ENCODE measurements at places on chromosomes 2 and 18.

DNA sequence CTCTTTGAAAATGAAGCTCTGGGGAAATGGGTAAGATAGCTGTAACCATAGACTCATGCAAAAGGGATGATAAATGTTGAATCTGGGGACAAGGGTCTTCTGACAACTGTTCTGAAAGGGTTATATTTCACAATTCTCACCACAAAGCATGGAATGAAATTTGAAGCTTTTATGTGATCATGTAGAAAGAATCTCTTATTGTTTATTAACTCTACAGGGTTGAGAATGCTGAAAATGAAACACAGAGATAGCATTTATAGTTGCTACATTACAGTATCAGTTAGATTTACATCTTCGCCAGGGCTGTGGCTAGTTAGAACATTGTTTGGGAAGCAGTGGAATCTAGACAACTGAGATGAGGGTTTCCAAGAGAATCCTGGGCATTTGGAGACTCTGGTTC is 97.4 kb upstream of the LHCGR start:
- no peak for DNase-seq

DNA sequence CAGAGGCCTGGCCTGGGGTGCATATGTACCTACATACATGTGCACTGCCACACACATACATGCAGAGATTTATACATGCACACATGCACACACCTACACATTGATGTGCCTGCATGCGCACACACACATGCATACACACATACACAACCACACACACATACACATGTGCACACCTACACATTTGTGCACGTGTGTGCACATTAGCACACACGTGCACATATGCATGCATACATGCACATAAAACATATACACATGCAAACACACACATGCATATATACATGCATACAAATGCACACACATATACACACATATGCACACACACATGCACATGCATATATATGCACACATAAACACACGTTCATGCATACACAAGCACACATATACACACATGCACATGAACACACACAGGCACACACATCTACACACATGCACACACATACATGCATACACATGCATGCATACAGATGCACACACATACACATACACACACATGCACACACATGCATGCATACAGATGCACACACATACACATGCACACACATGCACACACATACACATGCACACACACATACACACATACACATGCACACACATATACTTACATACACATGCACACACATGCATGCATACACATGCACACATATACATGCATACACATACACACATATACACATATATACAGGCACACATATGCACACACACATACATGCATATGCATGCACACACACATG is 23.6 kb upstream of the OTOS start:
- DNase-seq: no peak

GRCh38 chr2:134952608-134953007 is 34.0 kb downstream of the CCNT2 start:
- no peak for DNase-seq

- DNase-seq: no peak
Measured at GRCh38 chr2:237290261-237290660, 123.7 kb downstream of the COL6A3 start.

- DNase-seq: no peak
Measured at GRCh38 chr2:191991442-191991841, 144.6 kb upstream of the CAVIN2 start.

DNA sequence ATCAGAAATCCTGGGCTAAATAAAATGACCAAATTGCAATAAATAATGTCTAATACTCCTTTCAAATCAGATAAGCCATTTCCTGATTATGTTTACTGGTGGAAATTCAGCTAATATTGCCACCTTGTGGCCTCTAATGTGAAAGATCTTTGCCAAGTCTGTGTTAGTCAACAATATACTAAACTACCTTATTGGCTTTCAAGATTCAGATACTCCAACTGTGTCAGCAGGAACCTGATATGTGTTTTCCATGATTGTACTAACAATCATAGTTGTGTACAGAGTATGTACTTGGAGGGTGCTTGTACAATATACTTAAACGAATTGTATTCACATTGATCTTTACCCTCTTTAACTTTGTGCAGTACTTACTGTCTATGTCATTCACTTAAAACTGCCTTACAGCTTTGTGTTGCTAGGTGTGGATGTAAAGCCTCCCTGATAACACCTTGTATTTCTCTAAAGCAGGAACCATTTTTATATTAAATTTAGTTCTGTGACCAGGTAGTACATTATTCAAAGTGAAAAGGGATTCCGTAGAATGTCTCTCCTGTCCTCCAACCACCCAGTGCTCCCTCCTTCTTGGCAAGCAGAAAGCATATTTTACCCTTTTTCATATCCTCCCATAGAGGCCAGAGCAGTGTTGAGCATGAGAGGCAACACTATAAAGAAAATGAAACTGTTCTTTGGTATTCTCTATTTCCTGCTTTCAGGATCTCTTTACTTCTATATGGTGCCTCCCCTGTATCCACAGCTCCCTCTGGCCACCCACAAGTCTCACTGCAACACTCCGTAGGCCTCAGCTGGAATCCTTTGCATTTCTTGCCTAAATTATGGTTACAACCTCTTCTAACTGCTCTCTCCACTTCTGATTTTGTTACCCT is 75.2 kb upstream of the C2orf15 start:
- DNase-seq: peak; percentile 71

GRCh38 chr18:55706898-55707297 is 118.9 kb upstream of the TCF4 start:
- DNase-seq: no peak

DNA sequence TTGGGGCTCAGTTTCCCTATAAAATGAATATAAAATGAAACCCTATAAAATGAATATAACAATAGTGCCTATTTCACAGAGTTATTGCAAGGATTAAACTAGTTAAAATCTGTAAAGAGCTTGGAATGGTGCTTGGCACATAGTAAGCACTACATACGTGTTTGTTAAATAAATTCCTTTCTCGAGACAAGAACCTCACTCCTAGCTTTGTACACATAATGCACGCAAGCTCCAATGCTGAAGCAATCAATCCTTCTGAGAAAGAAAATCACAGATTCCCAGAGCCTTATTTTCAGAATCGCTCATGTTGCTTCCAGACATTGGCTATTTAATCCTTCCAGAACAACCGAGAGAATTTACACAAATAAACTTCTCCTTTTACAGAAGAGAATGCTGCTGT is 440.9 kb downstream of the IRS1 start:
- DNase-seq: no peak

GRCh38 chr2:165631089-165631488 is 161.6 kb downstream of the CSRNP3 start:
- no peak for DNase-seq

DNA sequence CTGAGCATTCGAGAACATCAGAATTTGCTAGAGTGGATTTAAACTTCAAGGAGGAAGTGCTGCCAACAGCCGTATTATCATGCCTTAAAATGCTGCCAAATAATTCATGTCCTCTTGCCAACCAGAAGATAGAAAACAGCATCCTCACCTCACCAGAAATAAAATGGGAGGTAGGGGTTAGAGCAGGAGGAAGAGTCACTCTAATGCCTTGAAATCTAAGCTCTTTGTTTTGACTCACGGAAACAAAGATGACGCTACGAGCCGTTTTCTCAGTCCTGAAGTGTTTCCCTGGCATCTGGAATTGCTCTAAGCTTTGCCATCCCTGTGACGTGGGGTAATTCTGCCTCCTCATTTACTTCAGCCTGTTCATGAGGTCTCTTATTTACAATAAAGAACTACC is 97.1 kb downstream of the PRPF40A start:
- no peak for DNase-seq

DNA sequence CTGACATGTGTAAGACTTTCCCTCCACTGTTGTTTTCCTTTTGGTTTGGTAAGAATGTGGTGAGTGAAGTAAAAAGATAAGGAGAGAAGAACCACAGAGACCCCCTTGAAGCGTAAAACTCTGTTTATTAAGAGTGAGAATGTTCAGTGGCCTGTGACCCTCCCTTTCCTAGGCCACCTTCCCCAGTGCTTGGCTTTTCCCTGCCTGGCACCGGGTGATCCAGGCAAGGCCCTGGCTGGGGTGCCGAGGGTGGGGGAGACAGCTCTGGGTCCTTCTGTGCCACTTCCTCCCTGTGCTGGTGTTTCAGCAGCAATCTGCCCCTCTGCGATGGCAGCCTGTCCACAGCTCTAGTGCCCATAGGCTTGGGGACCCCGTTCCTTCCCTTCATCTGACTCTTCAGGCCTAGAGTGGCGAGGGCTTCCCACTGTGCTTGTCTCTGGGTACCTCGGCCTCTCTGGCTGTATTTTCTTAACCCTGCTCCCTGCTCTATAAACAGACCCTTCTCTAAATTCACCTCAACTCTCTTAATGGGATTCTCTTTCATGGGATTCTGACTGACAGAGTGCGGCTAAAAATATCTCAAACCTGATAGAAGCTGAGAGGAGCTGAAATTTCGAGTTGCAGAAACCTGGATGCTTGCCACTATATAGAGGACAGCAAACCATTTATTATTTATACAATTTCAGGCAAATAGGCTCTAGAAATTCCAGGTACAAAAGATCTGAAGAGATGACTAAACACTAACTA is 461.0 kb downstream of the DLGAP1 start:
- no peak for DNase-seq

GRCh38 chr2:207131594-207131993 is 34.2 kb downstream of the KLF7 start:
- DNase-seq: no peak

GRCh38 chr2:113762377-113763118 is 6.1 kb upstream of the SLC35F5 start:
- no peak for DNase-seq

- DNase-seq: no peak
Measured at GRCh38 chr2:1283020-1283801, 130.1 kb upstream of the TPO start.

GRCh38 chr2:201116115-201116958 is at the start of gene CFLAR:
TSS of gene CFLAR (plus strand) at chr2:201116164. CDS start at chr2:201129866, 13,702 bp downstream.
- peak; percentile 82 for DNase-seq

DNA sequence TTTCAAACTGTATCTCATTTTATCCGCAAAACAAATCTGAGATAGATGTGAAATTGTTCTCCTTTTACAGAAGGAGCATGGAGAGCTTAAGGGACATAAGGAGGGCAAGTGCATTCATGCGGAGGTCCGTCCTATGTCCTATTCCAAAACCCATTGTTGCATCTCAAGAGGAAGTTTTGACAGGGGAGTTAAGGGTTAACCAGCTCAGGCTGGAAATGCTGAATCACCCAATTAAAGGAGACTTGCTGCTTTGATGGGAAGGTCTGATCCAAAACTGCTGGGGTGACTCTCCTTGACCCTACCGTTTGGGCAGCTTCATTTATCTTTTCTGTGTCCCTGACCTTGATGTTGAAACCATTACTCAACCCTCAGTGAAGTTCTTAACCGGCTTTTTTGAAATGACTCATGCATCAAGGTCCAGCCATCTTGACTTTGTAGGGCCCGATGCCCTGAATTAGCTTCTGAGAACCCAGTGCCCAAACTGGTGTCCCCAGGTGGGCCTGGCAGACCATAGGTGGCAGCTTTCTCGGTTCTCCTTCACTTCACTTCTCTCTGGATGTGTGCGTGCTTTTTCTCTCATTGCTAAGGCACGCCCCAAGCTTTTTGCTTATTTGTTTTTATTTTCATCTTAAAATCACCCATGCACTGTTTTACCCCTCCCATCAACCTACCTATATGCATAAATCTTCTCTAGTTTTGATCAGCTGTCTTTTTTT is 15.9 kb upstream of the TXNDC2 start:
- DNase-seq: peak; percentile 89

DNA sequence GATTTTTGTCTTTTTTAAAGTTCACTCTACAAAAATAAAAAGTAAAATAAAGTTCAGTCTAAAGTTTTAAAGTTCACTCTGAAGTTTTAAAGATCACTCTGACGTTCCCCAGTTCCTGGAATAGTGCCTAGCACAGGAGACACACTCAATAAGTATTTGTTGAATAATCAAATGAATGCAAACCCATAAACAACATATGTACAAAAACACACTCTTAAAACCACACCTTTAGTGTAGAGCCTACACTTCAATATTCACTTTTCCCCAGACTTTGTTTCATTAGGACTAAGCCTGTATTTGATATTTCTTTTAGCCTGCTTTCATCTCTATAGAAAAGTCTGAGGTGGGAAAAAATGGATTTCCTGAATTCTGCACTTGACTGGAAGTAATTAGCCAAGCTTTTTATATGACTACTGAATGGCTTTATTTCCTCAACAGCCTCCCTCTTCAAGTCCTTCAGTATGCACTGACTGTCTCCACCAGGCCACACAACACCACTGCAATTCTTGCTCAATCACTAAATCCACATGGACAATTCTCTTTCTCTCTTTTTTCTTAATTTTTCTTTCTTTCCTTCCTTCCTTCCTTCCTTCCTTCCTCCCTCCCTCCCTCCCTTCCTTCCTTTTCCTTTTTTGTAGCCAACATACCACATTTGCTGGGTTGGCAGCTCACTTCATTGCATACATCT is 104.6 kb downstream of the SS18 start:
- no peak for DNase-seq

- DNase-seq: peak; percentile 31
Measured at GRCh38 chr2:98487806-98488189, 43.1 kb downstream of the INPP4A start.

All from AML-193 (cell line).